HepG2 (cell line): ENCODE measurements at places on chromosomes 1 and 21.
A peak's percentile ranks its signal among the peaks of the same experiment; 100 is the strongest.

- DNase-seq = no peak
These were observed 3.5 kb downstream of the TNFRSF14 start for GRCh38 chr1:2559509-2560298.

GRCh38 chr1:219576931-219577730, 35.8 kb downstream of the ZC3H11B start:
- no peak for DNase-seq

GRCh38 chr21:36499578-36500471, 19.9 kb upstream of the CLDN14 start:
- DNase-seq = no peak

DNA sequence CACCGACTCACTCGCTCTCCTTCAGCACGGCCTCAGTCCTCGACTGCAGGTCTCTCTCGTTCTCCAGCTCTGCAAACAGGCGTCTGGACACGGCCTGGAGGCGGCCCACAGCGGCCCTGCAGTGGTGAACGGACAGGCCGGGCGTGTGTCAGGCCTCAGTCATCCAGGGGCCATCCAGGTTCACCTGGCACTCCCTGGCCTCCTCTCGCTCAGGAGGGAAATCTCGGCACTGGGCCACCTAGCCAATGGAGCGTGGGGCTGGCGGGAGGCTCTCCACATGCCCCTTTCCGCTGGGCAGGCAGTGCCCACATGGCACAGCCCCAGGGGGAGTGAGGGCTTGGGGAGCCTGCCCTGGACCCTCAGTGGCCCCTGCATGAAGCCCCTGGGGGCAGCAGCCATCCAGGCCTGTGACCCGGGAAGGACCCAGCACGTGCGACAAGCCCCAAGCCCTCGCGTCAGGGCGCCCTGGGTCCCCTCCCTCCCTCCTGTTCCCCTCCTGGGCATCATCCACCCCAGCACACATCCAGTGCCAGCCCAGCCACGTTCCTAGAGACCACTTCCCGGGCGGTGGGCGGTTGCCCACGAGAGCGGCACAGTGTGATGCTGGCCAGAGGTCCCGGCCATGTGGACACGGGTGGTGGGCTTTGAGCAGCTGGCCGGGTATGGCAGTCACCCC, 18.1 kb downstream of the CFAP74 start:
- no peak for DNase-seq

DNA sequence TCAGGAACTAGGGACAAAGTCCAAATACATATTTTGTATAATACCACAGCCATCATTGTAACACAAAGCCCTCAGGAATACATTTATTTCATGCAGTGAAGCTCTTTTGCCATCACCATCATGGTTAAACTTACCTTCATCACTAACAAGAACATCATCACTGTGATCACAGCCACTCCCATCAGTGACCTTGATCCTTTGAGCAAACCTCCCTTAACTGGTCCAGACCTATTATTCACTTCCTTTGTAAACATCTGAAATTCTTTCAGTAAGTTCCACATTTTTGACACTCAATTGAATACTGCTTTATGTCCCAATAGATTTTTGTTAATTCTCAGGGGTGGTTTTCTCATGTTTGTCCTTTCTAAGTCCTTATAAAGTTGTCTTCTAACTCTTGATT, 16.2 kb upstream of the KPRP start:
- peak; percentile 26 for DNase-seq

- DNase-seq = no peak
These were observed 122.0 kb downstream of the LACTBL1 start for GRCh38 chr1:22850681-22851080.

- DNase-seq = no peak
These were observed 930 bp downstream of the ARHGEF10L start for GRCh38 chr1:17540255-17541001.

DNA sequence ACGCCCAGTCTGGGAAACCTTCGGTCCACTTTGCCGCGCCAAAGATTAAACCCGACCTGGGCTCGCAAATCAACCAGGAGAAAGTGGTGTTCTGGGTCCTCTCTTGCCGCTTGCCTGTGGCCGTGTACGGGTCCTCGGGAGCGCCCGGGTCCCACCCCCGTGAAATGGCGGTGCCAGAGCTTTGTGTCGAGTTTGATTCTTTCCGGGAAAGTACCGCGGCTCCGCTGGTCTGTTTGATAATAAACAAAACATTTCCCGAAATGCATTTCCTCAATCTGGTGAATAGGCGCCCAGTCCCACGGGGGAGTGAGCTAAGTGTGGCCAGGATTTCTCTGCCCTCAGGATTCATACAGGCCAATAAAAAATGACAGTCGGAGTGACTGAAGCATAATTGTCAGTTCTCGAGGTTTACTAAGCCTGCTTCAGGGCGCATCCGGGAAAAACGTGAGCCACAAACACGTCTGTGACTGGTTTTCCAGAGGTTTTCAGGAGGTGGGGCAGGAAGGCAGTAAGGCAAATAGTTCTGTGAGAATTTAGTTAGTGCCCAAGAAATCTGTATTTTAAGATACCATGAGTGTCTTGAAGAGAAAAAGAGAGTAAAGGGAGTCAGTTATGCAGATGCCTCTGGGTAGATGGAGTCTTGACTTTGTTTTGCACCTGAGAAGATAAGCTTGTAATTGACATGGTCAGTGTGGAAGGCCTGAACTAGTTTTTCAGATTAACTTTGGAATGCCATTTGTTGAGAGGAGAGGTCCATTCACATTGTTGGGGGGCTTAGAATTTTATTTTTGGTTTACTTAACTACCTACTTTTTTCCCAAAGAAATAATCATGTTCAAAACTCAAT, 675 bp downstream of the IFNAR1 start:
- DNase-seq = peak; percentile 35

DNA sequence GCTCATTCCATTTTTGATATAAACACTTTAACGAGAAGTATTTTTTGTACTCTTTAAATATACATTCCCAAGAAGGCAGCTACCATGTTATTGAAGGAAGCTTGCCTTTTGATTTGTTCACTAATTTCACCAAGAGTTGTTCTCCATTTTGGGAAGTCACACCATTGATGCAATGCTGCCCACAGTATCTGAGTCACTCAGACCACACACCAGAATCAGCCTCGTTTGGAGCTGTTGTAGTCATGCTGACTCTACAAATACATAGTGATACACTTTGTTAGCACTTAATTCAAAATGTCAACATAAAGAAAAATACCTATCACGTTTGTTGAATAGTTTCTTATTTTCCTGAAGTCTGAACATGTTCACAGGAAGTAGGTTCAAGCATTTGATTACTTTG, 78.7 kb downstream of the PAPPA2 start:
- DNase-seq = no peak

- DNase-seq = no peak
These were observed 137.5 kb downstream of the GABPA start for GRCh38 chr21:25872271-25872670.

DNA sequence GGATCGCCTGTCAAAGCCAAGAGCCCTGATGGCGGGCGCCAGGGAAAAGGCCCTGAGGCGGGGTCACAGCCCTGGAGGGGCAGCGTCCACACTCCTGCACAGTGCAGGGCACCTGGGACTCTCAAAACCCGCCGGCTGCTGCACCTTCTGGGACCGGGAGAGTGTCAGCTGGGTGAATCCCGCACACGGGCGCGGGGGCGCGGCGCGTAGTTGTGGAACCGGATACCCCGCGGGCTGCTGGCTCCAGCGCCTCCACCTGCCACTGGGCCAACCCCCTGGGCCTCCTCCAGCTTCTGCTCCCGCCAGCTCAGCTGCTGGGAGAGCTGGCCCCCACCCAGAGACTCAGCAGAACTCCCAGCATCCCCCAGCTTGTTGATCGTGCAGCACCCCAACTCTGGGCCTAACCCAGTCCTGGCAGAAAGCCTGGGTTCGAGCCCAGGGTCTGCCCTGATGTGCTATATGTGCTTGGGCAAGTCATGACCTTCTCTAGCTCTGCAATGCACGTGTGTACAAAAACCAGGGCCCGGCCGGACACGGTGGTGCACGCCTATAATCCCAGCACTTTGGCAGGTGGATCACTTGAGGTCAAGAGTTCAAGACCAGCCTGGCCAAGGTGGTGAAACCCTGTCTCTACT, 33.8 kb downstream of the NECAP2 start:
- DNase-seq = no peak

- no peak for DNase-seq
These were observed 6.4 kb downstream of the C1orf116 start for GRCh38 chr1:207026104-207026534.

DNA sequence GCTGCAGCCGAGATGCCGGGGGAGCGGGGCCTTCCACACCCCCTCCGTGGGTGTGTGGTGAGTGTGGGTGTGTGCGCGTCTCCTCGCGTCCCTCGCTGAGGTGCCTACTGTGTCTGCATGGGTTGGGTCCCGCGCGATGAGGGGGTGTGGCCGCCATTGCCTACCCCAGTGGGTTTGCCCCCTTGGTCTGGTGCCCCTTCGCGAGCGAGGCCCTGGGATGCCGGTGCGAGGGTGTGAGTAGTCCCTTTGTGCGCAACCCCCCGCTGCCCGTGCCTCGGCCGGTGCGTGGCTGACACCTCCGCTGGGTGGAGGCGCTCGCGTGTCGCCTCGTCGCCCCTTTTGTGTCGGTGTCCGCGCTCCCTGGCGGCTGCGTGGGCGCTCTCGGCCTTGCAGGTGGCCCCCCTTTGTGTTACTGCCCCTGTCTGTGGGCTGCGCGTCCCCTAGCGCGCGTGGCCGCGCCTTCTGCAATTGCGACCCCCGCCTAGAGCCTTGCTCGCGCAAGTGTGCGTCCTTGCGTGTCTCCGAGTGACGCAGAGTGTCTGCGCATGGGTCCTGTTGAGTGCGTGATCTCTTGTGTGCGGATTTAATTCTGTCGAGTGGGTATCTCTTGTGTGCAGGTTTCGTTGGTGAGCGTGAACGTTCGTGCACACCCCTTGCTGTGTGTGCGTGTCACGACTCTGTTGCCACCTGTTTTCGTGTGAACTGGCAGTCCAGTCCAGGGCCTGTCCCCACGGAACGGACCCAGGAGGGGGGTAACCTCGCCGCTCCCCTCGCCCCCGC, 553 bp downstream of the TTC3 start:
- DNase-seq = no peak

DNA sequence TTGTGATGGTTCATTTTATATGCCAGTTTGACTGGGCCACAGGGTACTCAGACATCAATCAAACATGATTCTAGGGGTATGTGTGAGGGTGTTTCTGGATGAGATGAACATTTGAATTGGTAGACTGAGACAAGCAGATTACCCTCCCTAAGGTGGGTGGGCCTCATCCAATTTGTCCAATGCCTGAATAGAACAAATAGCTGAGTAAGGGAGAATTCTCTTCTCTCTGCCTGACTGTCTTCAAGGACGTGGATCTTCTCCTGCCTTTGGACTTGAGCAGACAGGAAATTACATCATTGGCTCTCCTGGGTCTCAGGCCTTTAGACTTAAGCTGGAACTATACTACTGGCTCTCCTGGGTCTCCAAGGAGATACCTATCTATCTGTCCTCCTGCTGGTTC, 64.4 kb downstream of the SUSD4 start:
- DNase-seq = no peak

DNA sequence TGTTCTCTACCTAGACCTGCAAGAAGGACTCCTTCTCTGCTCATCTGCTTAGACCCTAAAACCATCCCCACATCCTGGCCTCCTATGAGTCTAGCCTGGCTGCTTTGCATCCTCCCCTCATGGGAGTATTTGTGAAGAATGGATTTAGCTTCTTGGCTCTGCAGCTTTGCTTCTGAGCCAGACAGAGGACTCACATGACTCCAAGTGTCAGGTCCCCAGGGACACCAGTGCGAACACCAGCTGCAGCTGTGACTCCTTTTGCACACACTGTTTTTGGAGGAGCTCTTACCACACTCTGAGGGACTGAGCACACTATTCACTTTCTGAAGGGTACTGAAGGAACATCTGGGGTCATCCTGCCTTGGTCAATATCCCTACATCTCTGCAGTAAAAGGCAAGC, 131.8 kb upstream of the SGIP1 start:
- no peak for DNase-seq

DNA sequence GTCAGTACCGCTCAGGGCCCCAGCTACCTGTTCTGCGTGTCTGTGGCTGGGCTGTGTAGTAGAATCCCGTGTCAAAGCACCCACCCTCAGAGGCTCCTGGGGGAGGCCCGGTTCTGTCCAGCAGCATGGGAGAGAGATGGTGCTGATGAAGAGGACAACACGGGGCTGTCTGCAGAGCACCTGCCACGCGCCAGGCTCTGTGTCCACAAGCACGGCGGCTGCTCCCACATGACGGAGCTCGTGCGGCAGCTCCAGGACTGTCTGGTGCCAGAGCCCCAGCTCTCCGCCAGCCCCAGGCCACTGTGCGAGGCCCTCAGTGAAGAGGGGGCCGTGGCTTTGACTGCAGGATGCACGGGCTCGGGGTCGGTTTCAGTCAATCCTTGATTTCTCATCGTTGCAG, 42.0 kb upstream of the TSPEAR start:
- no peak for DNase-seq

GRCh38 chr1:62318756-62319544, at the start of gene KANK4:
Gene KANK4, minus strand, starts transcription at chr1:62319434. Its CDS starts 37,870 bp downstream, at chr1:62281564.
- DNase-seq = peak; percentile 77

DNA sequence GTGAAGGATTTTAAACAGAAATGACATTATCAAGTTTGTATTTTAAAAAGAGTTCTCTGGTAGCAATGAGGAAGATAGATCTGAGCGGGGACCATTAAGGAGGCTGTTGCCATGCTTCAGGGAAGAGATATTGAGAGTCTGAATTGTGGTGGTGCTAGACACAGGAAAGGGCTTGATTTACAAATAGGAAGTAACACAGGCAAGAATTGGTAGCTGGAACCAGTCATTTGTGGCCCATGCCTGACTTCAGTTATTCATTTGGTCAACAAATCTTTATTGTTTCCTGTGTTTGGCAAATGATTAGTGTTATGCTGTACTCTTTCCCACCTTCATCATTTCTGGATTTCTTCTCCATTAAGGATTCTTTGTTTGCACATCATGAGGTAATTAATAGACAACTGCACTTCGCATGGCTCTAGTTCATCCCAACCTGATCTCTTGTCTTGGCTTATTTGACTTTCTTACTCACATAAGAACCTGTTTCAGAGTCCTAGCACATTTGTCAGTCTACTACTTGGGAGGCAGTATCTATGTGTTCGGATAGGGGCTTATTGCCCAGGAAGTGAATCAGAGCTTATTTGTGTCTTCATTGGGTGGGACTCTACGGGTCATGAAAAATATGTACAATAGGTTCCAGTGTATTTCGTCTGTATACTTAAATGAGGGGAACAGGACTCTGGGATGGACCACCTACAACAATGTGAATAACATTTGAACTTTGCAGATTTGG, 32.3 kb downstream of the EEIG2 start:
- no peak for DNase-seq

DNA sequence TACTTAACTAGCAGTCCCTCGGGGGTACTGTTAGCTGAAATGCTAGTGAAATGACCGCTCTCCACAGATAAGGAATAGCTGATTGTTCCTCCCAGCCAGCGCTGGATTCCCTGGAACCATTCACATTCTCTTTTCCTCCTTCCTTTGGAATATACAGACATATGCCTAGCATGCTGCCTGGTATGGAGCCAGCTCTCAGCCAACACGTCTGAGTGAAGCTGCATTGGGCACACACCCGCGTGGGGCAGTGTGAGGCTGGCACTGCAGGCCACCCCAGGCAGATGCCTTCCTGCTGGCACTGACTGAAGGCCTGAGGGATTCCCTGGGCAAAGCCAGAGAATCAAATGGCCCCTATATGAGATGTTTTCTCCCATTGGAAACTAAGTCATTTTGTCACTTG, 66.7 kb downstream of the TLR5 start:
- DNase-seq = no peak

- no peak for DNase-seq
These were observed 57.4 kb downstream of the TIAM1 start for GRCh38 chr21:31286621-31287020.
